ENCODE measurements at places on chromosomes 2 and 18. TPM values are rescaled to one million over a fixed set of nuclear protein-coding genes. Genes with fewer than 3 reads are reported as not detected.

Gene RGPD3
- total RNA-seq, result not detected

Gene ITGB6
- 3.8 TPM for total RNA-seq

Gene CCDC195
- 1.1 TPM for total RNA-seq

Gene EVA1A
- not detected for total RNA-seq

Gene G6PC2
- not detected for total RNA-seq

Gene FSIP2
- total RNA-seq, result 0.10 TPM

Gene WDCP
- 46.2 TPM for total RNA-seq

Gene LDLRAD4
- total RNA-seq, result 0.43 TPM

Gene CRYGC
- total RNA-seq, result not detected

Gene IKZF2
- total RNA-seq, result 1.9 TPM

Gene TRIM43
- not detected for total RNA-seq

Gene C2orf74
- 16.4 TPM for total RNA-seq

Gene AOX1
- total RNA-seq, result 0.57 TPM
